ENCODE measurements at places on chromosomes 3 and 15.

GRCh38 chr15:40702077-40702476 lies 7.1 kb downstream of the RAD51 start:
- DNase-seq: no peak

- DNase-seq: no peak
These were observed 18.3 kb downstream of the OSBPL10 start for GRCh38 chr3:31962801-31963205.

DNA sequence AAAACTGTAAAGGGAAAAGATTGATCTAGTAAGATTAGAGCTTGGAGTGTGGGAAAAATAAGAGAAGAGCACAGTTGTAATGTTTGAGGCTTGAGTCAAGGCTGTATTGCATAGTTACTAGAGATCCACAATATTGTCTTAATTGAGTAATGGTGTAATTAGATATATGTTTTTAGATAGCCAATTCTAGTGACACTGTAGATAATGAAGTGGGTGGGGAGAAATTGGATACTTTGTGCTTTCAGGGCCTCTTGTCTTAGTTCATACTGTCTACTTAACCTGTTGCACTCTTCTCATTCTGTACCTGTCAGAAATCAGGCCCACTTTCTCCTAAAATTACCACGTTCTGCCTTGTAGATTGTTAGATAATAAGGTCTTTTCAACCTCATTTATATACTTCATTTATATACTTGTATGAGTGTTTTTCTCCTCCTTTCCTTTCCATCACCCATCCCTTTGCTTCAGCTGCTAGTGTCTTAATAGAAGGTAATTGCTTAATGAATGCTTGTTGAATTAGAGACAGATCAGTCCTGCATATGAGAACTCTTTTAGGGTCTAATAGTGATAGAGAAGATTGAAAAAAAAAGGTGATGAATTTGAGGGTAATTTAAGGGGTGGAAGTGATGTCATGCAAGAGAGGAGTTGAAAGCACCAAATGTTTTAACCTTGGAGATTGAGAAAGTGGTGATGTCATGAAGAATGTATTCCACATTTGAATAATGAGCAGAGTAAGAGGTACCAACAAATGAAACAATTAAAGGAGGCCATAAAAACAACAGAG lies 32.0 kb downstream of the PIK3CA start:
- no peak for DNase-seq

- no peak for DNase-seq
These were observed 33.9 kb downstream of the DOCK3 start for GRCh38 chr3:50708620-50709019.

DNA sequence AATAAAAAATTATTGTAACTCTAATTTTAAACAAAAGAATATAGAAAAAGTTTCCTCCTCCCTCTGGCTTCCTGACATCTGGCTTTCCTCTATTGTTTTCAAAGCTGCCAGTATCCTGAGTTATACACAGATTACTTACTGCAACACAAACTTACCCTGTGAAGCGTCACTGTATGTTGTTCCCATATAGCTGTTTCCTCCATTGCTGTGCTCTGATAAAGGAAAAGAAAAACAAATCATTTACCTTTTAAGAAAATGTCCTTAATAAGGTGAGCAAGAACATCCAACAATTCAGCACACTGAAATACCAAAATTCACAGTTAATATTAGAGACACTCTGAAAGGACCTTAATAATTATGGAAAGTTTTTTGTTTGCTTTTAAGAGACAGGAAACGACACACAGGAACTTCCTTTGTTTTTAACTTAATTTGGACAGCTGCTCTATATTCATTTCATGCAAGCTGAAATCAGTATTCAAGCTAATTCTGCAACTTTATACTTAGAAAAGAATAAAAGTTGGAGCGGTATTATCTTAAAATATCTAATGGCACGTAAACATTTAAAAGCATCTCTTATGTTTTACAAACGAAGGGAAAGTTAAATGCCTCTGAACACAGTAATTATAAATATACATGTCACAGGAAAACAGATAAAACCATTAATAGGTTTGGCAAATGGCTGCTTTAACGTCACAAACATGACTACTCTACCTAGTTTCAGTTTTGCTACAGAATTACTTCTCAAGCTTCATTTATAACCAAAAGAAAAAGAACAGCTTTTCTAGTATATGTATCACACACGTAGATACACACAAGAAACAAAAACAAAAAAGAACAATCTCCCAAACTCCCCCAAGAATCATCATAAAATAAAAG lies 21.5 kb downstream of the TJP1 start:
- DNase-seq: no peak

DNA sequence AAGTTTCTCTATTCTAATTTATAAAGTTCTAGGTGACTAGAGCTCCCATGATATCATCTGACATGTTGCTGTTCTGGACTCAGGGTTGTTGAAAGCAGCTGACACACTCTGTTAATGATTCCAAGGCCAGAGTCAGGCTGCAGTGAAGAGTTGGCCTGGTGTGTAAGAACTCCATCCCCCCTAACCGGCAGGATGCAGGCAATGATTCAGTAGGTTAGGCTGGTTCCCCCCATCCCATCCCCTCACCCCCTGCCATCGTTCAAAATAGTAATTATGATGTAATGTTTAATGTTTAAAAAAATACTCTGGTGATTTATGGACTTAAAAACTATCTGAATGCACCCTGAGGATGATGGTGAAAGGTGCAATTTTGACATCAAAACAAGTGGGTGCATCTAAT lies 4.6 kb upstream of the TRIM71 start:
- DNase-seq: no peak

DNA sequence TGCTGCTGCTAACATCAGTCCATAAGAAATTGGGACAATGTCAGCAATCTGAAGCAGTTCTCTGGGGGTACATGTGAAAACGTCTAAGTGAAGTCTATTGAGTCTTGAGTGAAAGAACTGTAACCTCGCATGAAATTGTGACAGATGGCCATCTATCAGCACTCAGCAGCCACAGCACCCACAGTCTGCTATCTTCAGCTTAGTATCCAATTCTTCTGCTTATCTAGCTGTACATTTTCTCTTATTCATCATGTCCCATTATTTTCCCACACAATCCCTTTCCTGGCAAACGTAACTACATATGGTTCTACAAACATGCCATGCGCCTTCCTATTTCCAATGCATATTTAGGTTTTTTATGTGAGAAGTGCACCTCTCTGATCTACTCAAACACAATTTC lies 629.7 kb downstream of the NTRK3 start:
- no peak for DNase-seq

DNA sequence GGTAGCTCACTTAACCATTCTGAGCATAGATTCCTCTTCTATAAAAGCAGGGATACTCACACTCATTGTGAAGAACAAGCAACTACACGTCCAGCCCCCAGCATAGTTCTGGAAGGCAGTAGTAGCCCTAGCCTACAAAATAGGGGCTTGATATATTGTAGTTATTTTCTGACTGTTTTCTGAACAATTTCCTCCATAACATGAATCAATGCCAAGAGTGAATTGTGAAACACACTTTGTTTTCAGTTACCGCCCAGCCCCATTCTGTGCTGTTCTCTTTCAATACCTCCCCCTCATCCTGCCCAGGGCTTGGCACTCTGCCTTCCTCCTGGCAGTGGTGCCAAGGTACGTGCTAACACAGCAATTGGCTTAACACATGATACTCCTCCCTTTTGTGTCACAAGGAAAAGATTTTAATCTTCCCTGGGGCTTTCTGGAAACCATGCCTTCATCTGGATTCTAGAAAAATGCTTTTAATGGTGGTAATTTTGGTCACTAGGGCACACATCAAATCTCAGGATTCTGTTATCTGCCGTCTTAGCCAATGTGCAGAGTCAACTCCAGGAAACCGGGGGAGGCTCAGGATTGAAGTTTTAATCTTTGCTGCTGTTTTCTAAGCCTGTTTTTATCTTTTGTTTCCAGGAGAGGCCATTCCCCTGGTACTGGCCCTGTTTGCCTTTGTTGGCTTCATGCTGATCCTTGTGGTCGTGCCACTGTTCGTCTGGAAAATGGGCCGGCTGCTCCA lies 37.2 kb downstream of the IL20RB start:
- no peak for DNase-seq

GRCh38 chr15:51837792-51838251 lies 8.4 kb downstream of the TMOD3 start:
- DNase-seq: no peak

DNA sequence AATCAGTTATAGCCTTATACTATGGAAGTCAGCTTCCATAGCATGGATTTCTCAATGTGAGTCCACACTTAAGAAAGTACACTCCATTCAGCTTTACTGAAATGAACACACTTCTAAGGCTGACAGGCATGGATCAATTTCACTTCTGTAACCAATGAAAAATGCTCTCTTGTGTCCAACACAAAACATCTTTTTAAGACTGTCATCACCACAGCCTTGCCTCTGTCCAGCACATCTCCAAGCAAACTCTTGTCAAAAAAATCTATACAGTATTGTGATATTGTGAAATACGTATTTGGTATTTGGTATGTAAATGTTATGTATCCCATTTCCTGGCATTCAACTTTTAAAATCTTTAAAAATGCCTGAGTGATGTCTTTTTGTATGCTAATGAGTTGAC lies 208.7 kb downstream of the RAP2B start:
- DNase-seq: no peak

DNA sequence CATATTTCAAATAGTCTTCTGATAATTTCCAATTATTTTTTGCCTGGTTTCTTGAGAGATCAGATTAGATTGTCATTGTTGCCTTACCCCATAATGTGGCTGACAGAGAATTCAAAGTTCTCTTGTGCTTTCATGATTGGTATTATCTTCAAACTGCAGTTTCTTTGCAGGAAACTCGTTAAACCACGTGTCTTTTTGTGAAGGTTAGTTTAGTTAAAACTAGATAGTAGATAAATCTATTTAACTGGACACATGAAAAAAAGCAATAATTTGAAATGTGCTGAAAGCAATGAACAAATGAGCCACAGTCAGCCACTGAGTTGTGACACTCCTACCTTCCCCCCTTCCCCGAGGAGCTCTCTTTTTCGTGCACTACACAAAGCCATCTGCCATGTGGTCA lies 327.5 kb upstream of the UMPS start:
- DNase-seq: no peak

DNA sequence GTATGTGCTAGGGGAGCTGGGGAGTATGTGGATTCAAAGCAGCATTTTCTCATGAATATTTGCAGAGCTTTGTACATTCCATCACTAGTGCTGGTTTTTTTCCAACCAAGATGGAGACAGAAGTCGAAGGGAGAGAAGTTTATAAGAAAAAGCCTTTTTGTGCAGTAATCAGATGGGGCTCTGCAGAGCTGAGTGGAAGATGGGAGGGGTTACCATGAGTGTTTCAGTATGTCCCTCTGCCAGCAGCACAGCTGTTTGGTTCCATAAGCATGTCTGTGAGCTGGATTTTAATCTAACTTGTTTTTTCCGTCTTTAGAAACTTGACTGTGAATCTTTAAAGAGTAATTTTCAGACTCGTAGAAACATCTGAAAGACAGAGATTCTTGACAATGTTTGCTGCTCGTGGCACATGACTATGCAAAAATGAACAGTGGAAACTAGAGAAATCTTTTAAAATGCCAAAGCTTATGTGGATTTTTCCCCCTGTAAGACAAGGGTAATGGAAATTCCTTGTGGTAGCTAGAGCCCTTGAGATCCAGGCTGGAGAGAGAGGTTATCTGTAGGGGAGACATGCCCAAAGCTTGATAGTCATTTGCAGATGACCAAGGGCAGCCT lies 20.3 kb downstream of the STARD9 start:
- DNase-seq: no peak

DNA sequence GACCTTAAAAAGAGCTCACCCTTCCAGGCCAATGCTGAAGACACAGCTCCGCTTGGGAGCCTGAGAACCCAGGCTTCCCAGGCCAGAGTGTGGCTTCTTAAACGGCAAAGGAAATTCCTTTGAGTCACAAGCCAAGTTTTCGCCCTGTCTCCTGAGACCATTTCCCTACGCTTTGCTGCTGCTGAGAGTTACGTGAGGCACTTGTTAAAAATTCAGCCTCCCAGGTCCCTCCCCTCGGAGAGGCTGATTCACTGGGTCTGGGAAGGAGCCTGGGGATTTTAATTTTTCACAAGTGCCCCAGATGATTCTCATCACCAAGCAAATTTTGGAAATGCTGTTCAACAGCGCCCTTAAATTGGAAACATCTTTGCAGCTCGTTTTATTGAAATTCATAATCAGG lies 25.5 kb downstream of the RLBP1 start:
- DNase-seq: no peak

GRCh38 chr3:85258819-85259218 lies 300.0 kb downstream of the CADM2 start:
- no peak for DNase-seq

GRCh38 chr3:190695994-190696393 lies 166.5 kb downstream of the GMNC start:
- DNase-seq: no peak

DNA sequence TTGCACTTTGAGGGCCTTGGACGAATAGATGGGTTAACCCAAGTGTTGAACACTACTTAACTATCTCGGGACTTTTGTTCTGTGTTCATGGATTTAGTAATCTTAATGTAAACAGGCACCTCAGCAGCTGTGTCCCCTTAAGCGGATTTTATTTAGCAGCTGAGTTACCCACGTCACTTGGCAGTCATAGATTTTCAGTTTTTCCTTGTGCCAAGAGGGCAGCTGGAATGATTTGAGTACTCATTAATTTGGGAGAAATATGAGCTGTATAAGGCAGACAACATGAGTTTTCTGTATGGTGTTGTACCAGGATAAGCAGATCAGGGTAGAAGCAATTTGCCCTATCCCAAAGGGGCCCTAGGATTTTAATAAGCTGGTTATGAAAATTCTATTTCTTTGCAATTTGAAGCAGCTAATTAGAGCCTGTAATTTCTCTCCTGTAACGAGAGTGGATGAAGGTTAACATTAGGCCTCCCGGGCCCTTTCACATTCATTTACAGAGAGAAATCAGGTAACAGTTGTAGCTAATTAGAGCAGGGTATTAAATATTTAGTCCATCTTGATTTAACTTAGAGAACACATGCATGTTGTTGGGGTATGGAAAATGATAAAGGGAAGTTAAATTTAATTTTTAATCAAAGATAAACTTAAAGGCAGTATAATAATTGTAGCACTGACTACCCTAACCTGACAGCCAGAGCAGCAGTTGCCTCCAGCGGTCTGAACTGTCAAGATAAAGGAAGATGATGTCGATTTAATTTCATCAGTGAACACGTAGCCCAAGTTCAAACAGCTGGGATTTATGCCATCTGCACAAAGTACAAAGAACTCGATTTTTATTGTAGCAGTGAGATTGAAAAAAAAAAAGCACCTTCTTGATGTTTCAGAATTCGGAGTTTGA lies 194.5 kb downstream of the LRTM1 start:
- no peak for DNase-seq

- DNase-seq: no peak
These were observed 8.7 kb downstream of the DISP2 start for GRCh38 chr15:40366457-40367370.

- DNase-seq: no peak
These were observed 88.6 kb downstream of the TBL1XR1 start for GRCh38 chr3:177108648-177109047.
